ENCODE measurements at places on chromosomes 13 and 19.

DNA sequence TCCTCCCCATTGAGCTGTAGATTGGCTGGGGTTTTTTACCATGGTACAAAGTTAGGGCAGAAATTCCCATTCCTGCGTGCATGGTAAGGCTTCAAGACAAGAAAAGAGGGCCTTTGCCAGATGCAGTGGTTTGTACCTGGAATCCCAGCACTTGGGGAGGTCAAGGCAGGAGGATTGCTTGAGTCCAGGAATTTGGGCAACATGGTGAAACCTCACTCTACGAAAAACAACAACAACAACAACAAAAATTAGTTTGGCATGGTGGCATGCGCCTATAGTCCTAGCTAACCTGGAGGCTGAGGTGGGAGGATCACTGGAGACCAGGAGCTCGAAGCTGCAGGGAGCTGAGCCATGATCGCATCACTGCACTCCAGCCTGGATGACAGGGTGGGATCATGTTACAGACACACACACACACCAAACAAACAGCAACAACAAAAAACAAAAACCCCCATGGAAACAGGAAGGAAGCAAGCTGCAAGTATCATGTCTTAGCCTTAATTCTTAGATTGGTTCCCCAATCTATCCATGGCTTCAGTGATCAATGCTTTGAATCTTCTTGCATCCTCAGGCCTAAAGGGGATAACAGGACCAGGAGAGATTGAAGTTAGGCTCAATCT is 5.5 kb upstream of the WTIP start:
- DNase-seq = no peak

GRCh38 chr19:7063764-7064418 is 5.4 kb upstream of the MBD3L3 start:
- DNase-seq = no peak

- DNase-seq = no peak
Measured at GRCh38 chr13:38530492-38530891, 156.4 kb upstream of the FREM2 start.

GRCh38 chr19:5782945-5783919 is 1.3 kb downstream of the PRR22 start:
- no peak for DNase-seq

DNA sequence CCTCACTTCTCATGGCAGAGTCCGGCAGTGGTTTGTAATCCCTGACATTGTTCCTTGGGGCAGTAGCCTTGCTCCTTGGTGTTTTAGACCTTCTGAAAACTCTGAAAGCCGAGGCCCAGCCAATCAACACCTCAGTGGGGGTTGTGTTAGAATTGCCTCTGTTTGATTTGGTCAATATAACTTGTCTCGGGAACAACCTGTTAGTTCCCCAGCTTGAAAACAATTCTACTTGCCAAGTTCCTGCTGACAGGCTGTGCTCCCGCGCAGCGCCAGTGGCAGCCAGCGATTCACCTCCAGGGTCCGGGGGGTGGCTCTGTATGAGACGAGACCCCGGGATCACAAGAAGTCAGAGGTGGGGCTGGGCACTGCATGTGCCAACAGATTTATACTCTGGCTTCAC is 81.4 kb upstream of the MEDAG start:
- no peak for DNase-seq

- no peak for DNase-seq
Measured at GRCh38 chr13:52978989-52979388, 49.6 kb upstream of the OLFM4 start.

- DNase-seq = peak; percentile 71
Measured at GRCh38 chr19:54364775-54365257, at the start of gene LAIR1. LAIR1 (minus strand) TSS chr19:54364931; CDS start chr19:54364804, 127 bp downstream.

GRCh38 chr19:43956827-43957226 is 5.8 kb downstream of the ZNF221 start:
- DNase-seq = no peak

GRCh38 chr13:60303166-60303565 is 93.9 kb upstream of the TDRD3 start:
- no peak for DNase-seq

DNA sequence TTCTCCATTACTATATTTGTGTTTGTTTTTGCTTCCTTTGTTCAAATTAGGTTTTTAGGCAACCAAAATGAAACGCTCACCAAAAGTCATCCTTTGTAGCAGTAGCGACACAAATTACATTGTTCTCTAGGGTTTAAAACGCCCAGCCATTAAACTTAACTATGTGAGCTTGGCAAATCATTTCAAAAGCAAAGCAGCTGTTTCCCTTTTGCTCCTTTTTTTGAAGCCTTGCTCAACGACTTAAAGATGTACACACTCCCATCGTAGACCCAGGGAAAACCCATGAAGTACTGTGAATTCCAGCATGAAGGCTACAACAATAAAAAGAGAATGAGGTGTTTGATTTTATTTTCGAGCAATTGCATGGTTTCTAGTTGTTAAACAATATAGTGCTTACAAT is 106.7 kb downstream of the RAP2A start:
- no peak for DNase-seq

DNA sequence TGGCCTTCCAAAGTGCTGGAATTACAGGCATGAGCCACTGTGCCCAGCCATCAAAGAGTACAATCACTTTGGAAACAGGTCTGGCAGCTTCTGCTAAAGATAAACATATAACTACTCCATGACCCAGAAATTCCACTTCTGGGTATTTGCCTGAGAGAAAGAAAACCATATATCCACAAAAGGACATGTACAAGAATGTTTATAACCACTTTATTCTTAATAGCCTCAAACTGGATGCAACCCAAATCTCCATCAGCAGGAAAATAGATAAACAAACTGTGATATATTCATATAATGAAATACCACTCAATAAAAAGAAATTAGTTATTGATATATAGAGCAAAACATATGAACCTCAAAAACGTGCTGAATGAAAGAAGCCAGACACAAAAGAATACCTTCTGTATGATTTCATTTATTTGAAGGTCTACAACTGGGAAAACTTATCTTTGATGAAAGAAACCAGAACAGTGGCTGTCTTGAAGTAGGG is 40.5 kb downstream of the TEX26 start:
- no peak for DNase-seq

GRCh38 chr13:24606486-24607170 is 73.6 kb upstream of the ATP12A start:
- DNase-seq = no peak

DNA sequence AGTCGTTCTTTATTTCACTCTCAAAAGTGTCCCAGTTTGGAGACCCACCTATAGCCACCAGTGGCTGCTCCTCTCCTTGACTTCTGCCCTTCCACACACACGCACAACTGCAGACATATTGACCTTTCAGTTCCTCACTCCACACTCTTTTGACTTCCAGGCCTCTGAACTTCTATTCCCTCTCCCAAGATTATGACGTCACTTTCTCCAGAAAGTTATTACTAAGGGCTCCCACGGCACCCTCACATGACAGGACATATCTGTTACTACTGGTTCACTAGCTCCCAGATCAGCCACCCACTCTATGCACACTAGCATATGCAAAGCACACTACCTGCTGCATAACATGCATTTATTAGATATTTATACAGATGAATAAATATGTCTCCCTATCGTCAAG is 45.9 kb downstream of the XPO4 start:
- DNase-seq = no peak

DNA sequence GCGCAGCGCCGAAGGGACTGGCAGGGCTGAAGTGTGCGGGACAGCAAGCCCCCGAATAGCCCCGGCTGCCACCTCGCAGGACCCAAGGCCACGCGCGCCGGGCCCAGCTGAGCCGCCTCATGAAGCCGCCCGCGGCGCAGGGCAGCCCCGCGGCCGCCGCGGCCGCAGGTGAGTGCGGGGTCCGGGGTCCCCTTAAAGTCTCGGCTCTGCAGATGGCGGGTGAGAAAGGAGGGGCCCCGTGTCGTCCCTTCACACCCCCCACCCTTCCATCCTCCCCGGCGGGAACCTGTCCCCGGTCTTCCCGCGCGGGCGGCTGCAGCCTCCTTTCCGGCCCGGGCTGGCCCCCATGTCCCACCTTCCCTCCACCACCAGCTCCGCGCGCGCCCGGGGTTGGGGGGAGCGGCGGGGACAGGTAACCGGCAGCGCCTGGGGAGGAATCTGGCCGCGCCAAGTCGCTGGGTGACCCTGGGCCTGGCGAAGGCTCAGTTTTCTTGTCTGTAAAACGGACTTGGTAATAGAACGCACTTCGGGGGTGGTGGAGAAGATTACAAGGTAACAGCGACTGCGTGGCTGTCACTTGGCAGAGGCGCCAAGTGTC is 338 bp downstream of the RGCC start:
- DNase-seq = no peak

DNA sequence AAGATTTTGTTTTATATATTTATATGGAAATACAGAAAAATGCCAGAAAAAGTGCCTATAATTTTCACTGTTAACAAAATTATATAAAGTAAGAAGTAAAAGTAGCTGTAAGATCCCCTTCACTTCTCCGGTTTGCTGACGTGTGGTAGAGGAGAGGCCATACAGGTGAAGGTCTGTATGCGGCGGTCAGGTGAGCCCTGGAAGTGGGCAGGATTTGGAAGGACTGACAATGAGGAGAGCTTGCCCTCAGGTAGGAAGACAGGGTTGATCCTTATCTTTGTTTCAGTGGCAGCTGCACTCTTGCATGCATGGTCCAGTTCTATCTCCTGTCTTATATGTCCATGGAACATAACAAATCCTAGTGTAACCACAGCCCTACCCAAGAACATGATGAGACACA is 16.9 kb upstream of the TFDP1 start:
- no peak for DNase-seq

DNA sequence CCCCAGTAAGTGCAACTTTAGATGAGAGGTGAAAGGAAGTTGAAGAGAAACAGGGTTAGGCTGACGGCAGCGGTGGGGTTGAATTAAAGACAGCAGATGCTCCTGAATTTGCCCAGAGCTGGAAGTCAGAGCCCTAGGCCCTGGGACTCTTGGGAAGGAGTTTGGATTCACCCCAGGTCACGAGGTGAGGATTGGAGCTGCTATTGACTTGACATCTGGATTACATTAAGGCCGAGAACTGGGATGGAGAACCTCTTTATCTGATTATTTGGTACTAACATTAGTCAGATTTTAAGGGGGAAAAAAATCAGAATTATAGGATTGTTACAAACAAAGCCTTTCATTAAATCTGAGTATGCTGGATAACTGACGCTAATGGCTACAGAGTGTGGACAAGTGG is 367.2 kb downstream of the ZNF536 start:
- no peak for DNase-seq

DNA sequence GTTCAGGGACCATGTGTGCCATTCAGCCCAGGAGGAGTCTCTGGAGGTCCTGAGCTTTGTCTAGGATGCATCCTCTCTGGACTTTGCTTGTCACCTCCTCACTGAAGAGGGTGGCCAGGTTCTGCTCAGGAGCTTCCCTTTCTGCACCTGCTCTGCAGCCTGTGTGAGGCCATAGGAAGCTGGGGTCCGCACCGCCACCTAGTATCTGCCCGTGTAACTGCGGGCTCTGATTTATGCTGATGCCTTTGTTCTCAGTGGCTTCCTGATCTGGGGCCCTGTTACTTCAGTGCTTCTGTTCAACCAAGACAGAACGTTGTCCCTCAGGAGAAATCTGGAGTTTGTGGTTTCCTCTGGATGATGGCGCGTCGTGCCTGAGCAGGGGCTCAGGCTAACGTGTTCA is 15.5 kb downstream of the ZNF610 start:
- DNase-seq = no peak

- DNase-seq = no peak
Measured at GRCh38 chr19:55452749-55453346, 8.6 kb downstream of the ISOC2 start.

DNA sequence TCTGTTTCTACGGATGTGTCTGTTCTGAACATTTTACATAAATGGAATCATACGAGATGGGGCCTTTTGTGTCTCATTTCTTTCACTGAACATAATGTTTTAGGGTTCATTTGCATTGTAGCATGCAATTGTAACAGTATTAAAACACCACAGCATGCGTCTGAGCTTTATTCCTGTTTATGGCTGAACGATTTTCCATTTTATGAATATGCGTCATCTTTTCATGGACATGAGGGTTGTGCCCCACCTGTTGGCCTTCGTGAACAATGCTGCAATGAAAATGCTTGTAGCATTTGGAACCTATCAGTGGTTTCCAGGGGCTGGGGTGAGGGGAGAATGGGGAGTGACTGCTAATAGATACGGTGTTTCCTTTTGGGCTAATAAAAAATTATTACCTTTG is 5.1 kb downstream of the OR10H1 start:
- DNase-seq = no peak

- DNase-seq = peak; percentile 79
Measured at GRCh38 chr19:42184401-42184861, 33.0 kb downstream of the DEDD2 start.

GRCh38 chr13:113802090-113802531 is 43.1 kb downstream of the TMEM255B start:
- peak; percentile 38 for DNase-seq

DNA sequence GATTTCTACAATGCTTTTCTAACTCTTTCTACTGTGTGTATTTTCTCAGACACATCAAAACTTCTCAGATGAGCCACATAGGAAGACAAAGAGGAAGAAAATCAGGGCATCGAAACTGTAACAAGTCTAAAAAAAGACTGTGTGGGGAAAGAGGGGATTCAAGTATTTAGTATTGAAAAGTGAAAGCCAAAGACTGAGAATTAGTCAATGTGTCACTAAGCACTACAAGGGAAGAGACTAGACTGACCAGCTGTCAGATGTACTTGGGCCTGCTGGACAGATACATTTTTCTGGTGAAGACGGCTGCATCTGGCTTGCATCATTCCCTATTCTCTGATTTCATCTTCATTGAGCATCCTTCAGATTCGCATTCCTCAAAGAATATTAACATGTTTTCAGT is 25.4 kb downstream of the COMMD6 start:
- no peak for DNase-seq

- no peak for DNase-seq
Measured at GRCh38 chr19:16554776-16555175, 12.5 kb upstream of the CHERP start.

- DNase-seq = peak; percentile 51
Measured at GRCh38 chr13:112453874-112454647, 77.9 kb downstream of the SPACA7 start.

GRCh38 chr19:1006711-1007398 is 6.6 kb downstream of the GRIN3B start:
- DNase-seq = no peak

GRCh38 chr19:44024900-44025216 is 321 bp upstream of the ZNF222 start:
- no peak for DNase-seq

DNA sequence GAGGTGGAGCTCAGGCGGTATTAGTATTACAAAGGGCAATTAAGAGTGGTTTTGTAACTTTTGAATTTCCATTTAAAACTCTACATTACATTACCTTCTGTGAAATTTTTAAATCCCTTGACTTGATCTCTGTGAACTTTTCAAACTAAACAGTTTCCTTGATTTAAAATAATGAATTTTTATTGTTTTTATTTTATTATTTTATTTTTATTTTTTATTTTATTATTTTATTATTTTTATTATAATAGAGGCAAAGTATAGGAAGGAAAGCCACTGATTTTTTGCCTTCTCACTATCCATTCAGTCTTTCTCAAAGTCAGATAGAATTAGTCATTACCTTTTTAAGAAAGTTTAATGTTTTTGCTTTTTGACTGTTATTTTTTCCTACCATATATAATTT is 1248.1 kb upstream of the SLC10A2 start:
- DNase-seq = no peak
